ENCODE measurements at places on chromosomes 4 and X.

- no peak for DNase-seq
Observed at GRCh38 chr4:78592088-78592783, 40.7 kb downstream of the ANXA3 start.

DNA sequence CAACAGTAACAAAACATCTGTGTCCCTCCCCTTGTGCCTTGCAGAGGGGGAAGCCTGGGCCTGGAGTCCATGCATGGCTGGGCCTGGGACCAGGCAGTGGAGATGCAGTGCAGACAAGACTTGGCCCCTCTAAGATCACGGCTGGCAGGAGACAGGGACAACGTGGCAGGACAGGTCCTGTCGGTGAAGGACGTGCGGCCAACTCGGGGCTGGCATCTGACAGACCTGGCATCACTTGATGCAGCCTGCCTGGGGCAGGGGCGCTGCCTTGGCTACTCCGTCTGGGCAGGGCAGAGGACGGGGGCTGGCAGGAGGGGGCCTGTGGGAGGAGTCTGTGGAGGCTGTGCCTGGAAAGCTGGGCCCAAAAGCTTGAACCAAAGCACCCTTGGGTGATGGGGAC is 112.1 kb downstream of the CPZ start:
- no peak for DNase-seq

DNA sequence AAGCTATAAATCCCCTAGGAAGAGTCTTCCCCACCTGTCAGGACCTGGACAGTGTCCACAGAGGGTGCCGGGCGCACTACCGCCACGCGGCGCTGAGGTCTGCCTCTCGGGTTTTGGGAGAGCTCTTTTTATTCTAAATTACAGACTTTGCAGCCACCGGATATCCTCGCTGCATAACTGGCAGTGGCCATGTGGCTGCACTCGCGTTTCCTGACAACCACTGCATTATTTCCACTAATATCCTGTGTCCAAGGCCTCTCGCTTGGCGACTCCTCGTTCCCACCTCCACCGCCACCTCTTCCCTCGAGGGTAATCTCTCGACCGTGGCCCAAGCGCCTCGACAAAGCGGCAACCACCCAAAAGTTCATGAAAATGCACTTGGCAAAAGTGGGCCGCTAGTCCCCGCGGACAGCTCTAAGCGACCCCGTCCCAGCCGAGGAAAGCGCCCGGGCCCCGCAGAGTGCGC is 512 bp upstream of the TMEM131L start:
- no peak for DNase-seq

- no peak for DNase-seq
Observed at GRCh38 chrX:42996861-42997260, 218.9 kb upstream of the PPP1R2C start.

GRCh38 chr4:126233483-126233882 is 918.7 kb downstream of the FAT4 start:
- no peak for DNase-seq

- no peak for DNase-seq
Observed at GRCh38 chr4:1763550-1764080, 29.5 kb upstream of the FGFR3 start.

GRCh38 chr4:1374706-1375045 is 27.7 kb downstream of the UVSSA start:
- no peak for DNase-seq

DNA sequence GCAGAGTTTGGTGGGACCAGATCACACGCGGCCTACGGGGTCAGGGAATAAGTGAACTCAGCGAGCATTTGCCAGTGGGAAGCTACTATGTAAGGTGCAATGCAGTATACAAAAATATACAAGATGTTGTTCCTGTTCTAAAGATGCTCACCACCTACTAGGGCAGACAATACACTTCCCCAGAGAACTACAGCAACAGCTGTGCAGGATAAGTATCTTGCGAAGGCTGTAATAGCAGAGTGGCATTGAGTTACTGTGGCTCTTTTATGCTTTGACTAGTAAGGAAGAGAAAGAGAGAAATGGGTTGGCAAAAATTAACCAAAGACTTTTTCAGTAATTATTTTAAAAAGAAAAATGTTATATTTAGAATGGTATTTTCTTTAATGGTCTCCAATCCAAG is 61.2 kb downstream of the CDS1 start:
- DNase-seq = no peak

DNA sequence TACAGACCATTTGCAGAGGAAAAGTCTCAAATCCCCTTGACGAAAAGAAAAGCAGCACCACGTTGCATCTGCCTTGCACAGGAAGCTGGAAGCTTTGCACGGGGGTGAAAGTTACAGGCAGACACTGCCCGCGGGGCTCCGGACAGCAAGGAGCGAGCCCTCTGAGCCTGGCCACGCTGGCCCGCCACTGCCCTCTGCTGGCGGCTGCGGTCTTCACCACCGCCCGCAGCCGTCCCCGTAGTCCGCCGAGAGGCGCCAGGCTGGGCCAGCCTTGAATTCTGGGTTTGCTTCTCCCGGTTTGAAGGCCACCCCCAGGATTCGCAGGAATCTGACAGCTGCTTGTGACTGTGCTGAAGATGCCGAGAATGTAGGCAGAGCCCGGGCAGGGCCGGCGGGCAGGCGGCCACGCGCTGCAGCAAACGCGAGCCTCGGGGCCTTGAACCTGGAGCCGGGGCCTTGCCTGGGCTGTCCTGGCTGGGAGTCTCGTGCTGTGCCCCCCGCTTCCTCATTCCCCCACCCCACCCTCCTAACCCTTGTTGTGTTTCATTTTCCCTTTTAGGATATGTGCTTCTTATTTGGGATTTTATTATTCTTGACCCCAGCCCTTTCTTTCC is 49.2 kb downstream of the ENPP6 start:
- DNase-seq = peak; percentile 13

- DNase-seq = no peak
Observed at GRCh38 chr4:18777190-18777930, 755.8 kb upstream of the LCORL start.

GRCh38 chrX:78130396-78130795 is 9.1 kb downstream of the TAF9B start:
- DNase-seq = no peak

Measured in stimulated activated naive B cell treated with anti-CD40 and anti-IgM and Interleukin-4, amounts not matched to agents 10 μg/mL and 1 μg/mL and 100 μg/mL, for 72 hours (primary cell).